ENCODE measurements at places on chromosomes 11 and 22.

DNA sequence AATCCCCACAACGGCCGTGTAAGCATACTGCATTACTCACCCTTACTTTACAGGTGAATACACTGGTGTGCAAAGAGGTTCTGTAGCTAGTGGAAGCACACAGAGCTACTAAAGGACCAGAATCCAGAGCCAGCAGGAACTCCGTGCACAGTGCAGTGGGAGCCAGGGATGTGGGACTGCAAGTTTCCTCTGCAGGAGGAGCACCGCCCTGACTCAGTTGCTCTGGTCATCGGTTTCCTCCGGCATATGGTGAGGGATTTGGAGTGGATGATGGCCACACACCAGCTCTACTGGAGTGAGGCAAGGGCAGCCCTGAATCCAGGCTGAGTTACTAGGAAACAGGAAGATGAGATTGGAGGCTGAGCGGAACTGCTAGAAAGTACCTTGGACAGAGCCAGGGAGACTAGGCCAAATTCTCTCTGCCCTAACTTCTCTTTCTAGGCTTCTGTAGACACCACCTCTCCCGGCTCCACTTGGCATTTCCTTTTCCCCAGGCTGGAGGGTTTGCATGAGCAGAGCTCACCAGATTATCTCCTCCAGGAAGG is 18.2 kb upstream of the C22orf42 start:
- no peak for DNase-seq

- DNase-seq = no peak
These were observed 1349.0 kb downstream of the BRD1 start for GRCh38 chr22:48478529-48479265.

GRCh38 chr11:65311170-65311678 is 3.4 kb upstream of the CDC42EP2 start:
- no peak for DNase-seq

GRCh38 chr22:24937114-24937513 is 9.4 kb downstream of the LHFPL7 start:
- peak; percentile 23 for DNase-seq

DNA sequence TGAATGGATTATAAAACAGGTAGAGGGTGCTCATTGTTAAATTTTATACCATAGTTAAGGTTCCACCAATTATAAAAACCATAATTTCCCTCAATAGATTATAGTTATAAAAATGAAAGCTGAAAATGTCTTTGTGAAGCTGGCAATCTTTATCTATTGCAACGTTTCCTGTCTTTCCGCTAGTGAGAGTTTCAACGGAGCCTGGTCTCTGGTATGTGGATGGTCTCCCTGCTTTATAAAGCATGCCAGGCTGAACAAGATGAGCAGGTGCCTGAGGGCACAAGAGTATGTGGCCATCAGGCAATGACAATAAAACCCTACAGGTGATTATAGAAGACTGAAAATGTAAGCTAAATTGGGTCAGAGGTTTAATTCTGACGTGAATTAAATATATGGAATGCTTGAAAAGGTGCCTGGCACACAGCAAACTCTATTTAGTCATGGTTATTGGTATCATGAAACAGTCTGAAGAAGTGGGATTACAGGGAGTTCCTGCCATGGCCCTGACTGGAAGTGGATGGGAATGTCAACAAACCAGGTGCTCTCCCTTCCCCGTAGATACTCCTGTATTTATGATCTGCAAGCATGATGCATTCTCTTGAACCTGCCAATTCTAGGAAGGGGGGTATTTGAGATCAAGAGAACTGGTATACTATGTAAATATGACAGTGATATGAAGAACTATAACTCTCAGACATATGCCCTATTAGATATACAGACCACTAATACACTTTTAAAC is 115.7 kb downstream of the ENTHD1 start:
- no peak for DNase-seq

GRCh38 chr11:63680834-63681320 is 423 bp upstream of the RTN3 start:
- no peak for DNase-seq

- DNase-seq = no peak
These were observed 247.0 kb upstream of the NARS2 start for GRCh38 chr11:78821371-78822306.

GRCh38 chr11:63663809-63664208 is 7.4 kb downstream of the ATL3 start:
- no peak for DNase-seq

DNA sequence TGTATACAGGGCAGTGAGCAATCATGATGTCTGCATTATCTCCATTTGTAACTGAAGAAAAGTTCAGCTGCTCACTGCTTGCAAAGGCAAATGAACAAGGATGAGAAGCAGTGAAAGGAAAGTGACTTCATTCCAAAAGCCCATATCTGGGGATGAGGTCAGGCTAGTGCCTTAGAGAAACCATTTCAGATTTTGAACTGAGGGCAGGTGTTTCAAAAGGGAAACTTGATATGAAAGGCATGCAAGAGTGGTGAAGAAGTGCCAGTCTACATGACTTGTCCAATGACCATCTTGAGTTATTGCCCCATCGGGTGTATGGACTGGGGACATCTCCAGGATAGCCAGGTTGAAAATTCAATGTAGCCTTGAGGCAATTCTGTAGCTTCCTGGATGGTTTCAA is 7.3 kb upstream of the APOL4 start:
- DNase-seq = no peak

DNA sequence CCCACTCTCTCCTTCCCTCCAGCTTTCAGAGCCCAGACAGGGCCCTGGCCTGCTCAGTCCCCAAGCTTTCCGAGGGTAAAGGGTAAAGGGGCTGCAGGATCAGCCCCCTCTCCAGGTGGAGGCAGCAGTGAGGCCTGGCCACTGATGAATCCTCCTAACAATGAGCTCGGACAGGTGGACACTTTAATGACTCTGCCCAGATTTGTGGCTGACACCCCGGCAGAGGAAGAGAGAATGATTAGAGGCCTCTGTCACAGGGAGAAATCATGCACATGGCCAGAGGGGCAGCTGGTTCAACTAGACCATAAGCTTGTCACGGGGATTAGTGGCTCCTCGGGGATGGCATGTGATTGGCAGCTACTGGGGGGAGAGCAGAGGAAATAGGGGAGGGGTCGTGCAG is 587.5 kb upstream of the B3GAT1 start:
- DNase-seq = no peak

- DNase-seq = peak; percentile 95
These were observed 12.3 kb upstream of the HDHD5 start for GRCh38 chr22:17171153-17172028.

GRCh38 chr22:35596821-35597220 is 20.3 kb downstream of the MB start:
- no peak for DNase-seq

- DNase-seq = no peak
These were observed 831.2 kb upstream of the CCDC90B start for GRCh38 chr11:84117394-84117793.

GRCh38 chr11:121773076-121773475 is 320.3 kb upstream of the SORL1-AS1 start:
- no peak for DNase-seq

GRCh38 chr11:5791165-5791564 is at the start of gene OR52N1:
Gene OR52N1, minus strand, starts transcription at chr11:5791265. Its CDS starts 2,449 bp downstream, at chr11:5788816.
- no peak for DNase-seq

- no peak for DNase-seq
These were observed 27.0 kb downstream of the SGSM3 start for GRCh38 chr22:40397396-40397795.

GRCh38 chr11:30046578-30046945 is 29.7 kb upstream of the KCNA4 start:
- DNase-seq = peak; percentile 52

DNA sequence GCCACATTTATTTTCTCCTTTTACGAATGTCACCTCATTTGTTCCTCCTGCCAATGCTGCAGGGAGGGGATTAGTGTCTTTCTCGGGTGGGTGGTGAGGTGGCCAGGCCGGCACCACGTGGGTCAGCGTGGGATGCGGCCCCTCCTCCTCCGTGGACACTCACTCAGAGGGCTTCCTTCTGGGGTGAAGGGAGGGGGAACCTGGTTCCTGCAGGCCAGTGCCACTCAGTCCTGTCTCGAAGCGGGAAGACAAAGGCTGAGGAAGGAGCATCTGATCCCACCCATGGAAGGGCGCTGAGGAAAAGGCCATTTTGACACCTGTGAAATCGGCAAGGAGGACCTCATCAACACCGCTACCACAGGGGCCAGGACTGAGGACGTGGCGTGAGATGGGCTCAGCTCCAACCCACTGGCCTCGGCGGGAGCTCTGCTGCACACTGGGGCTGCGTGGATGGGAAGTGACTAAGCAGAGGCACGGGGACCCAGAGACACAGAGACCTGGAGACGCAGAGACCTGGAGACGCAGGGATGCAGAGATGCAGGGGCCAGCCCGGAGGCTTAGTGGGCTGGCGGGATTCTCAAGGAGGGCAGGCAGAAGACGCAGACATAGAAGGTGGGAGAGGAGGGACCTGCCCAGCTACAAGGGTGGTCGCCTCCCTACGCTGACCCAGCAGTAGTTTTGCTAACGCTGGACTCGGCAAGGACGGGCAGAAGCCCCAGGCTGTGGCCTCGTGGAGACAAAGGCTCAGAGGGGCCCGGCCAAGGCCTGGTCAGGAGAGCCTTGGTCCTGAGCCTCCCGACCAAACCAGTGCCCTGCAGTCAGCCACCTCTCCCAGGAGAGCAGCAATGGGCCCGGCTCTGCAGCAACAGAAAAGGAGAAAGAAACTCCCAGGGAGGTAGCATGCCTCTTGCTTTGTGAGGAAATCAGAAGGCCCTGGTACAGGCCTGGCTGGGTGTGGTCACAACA is 1071.2 kb downstream of the BRD1 start:
- DNase-seq = peak; percentile 9

DNA sequence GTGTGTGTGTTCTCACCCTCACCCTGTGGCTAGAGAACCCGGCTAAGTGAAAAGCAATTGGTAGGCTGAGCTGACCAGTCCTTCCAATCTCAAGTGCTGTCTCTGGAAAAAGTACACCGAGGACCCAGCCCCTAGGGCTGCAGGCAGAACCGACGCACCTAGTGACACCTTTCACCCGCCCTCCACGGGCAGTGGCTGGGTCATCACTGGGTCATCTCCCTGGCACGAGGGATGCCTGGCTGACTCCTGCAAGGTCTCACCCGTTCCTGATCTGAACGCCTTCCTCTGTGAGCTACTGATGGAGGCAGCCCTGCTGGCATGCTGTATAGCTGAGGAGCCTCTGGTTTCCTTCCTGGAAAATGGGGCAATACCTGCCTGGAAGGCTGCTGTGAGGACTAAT is 311.5 kb downstream of the NTM start:
- DNase-seq = no peak

- no peak for DNase-seq
These were observed 20.4 kb downstream of the ALKBH8 start for GRCh38 chr11:107545101-107545514.

DNA sequence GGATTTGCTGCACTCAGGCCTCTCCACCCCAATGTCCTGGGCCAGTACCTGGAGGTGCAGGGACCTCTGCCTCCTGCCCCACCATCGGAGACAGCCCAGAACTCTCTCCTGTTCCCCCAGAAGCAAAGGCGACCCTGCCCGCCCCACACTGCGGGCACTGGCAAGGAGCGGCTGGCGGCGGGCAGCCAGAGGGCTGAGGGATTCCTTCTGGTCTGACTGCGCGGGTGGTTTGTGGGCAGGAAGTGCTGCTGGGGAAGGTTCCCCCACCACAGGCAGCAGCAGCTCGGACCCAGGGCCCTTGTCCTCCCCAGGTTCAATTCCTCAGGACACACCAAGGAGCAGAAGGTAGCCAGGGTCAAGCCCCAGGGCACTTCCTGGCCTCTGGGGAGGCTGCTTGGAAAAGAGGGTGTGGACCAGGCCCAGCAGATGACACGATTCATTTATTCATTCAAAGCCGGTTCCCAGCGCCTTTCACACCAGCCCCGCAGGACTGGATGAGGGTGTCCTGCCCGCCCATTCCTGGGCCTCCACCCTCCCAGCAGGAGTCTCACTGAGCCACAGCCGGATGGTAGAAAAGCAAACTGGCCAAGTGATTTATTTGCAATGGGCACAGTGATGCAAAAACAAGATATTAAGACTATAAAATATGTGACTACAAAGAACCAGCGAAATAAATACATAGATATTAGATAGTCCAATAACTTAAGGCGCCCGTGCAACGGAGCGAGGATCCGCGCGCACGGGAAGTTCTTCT is 1.2 kb downstream of the PHLDA2 start:
- DNase-seq = no peak

- DNase-seq = no peak
These were observed 341.5 kb downstream of the SHANK2 start for GRCh38 chr11:70910835-70911234.

- DNase-seq = no peak
These were observed 27.9 kb downstream of the FSHB start for GRCh38 chr11:30258679-30259078.

- DNase-seq = no peak
These were observed 83.9 kb upstream of the TIMP3 start for GRCh38 chr22:32717337-32718240.

- no peak for DNase-seq
These were observed 9.9 kb downstream of the LINC01488 start for GRCh38 chr11:69491071-69492031.

DNA sequence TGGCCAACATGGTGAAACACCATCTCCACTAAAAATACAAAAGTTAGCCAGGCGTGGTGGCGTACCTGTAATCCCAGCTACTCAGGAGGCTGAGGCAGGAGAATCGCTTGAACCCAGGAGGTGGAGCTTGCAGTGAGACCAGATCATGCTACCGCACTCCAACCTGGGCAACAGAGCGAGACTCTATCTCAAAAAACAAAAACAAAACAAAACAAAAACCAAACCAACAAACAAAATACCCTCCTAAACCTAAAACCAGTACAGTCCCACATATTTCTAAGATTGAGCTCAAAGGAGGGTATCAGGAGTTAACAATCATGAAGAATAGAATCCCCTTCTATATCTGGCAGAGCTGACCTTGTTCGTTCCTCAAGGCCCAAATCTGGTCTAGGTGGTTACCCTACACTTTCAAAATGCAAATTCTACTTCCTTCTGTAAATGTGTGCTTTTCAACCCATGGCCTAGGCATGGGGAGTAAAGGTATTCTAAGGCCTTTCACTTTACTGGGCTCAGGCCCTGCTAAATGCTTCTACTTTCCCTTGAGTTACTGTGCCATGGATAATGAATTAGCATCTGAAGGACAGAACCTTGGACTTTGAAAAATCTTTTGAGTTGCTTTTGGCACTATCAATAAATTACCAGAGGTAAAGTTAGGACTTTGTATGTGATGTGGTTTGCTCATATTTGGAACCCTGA is 10.4 kb upstream of the PPP2R1B start:
- DNase-seq = no peak

GRCh38 chr11:12007769-12008737 is at the start of gene DKK3:
Gene DKK3, minus strand, starts transcription at chr11:12008626. Its CDS starts 44 bp downstream, at chr11:12008582.
- peak; percentile 48 for DNase-seq

- DNase-seq = no peak
These were observed 179.3 kb upstream of the RAG2 start for GRCh38 chr11:36777311-36777710.

All from WTC11 (cell line).